ENCODE measurements at places on chromosomes 7 and 10.

GRCh38 chr10:122044713-122045112, 55.8 kb downstream of the TACC2 start:
- DNase-seq: no peak

DNA sequence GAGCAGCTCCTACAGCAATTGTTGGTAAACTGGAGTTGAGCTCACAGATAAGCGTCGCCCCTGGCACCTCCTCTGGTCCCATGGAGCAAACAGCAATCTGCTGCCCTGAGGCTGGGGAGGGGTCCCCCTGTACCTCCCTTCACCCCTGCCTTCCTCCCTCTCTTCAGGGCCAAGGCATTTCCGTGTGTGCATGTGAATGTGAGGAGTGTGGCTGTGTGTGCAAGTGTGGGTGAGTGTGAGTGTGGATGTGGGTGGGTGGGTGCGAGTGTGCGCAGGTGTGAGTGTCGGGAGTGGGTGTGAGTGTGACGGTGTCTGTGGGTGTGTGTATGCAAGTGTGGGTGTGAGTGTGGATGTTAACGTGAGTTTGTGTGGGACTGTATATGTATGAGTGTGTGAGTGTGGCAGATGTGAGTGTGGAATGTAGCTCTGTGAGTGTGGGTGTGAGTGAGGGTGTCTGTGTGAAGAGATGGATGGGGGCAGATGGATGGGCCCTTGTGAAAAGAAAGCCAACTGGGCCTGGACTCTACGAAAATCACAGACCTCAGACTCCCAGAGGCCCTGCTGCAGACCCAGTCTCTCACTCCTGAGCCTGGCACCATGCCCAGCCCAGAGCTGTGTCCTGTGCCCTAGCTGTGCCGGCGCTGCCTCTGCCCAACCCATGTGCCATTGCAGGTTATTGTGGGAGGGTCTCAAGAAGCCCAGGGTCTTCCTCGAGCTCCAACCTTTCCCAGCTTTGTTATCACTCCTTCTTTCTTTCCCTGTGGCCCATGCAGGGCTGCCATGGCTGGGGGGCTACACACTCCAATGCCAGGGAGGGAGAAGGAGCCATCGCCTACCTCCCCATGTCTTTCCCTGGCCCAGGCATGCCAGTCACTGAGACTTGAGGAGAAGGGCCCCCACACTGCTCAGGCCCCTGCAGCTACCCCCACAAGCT, 73.9 kb downstream of the GRID1 start:
- no peak for DNase-seq

GRCh38 chr7:152126741-152127140, 101.3 kb downstream of the GALNT11 start:
- no peak for DNase-seq

DNA sequence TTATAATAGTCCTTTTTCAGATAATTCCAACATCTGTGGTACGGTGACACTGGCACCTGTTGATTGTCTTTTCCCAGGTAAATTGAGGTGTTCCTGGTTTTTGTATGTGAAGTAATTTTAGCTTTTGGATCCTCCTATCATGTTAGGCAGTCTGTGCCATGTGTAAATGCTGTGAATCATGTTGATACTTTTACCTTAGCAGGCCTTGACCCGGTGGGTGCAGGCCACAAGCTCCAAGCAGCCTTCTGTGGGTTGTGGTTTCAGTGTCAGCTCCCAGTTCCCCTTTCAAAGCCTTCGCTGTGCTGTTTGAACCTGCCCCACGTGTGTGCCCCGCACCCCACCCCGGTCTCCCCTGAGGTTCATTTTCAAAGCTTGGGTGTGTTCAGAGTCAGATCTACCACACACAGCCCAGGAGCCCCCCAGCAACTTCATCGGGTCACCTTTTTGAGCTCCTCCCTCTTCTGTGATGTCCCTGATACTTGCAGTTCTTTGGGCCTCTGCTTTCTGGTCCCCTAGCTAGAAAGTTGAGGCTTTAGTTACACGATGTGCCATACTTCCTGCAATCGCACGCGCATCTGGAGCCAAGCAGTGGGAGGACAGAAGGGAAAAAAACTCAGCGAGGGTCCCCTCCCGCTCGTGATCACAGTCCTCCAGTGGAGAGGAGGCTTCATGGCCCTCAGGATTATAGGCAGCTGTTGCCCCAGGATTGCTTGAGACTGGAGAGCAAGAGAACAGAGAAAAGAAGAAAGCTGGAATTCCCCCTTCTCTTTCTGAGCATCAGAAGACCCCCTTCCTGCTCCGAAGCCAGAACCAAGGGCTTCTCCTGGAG, 8.7 kb upstream of the BHLHA15 start:
- peak; percentile 60 for DNase-seq

DNA sequence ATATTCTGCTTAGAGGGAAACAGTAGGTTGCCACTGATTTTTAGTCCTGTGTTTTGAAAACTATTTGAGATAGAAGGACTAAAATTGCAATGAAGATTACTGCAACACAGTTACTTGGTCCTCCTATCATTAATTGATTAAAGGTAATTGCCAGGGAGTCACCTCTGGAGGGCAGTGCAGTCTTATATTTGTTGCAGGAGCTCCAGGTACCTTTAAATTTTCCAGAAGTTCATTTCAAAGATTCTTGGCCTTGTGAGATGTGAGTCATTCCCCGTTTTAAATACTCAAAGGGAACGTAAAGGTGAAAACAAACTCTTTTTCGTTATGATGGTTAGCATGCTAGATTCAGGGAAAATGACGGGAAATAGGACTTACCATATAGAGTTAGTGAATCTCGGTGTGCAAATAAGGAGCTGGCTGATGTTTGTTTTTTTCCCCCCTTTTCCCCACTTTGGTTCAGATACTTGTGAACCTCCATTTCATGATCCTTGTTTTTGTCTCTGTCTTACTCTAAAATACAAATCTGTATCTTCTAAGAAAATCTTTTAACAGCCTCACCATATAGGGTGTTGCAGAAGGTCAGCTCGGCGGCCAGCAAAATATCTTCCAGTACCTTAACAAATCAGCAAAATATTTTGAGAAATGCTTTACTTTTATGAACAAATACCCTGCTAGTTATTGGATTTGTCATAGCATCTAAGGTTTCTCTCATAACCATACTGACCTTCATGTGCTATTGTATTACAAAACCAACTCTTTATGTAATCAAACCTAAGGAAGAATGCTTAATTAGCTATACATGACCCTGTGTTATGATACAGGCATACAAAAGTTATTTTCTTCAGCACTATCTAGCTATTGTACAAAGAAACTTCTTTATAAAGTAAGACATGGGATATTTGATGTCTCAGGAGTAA, 143.0 kb upstream of the HDAC9 start:
- DNase-seq: peak; percentile 49

GRCh38 chr10:114073395-114074186, 29.9 kb downstream of the ADRB1 start:
- DNase-seq: no peak

DNA sequence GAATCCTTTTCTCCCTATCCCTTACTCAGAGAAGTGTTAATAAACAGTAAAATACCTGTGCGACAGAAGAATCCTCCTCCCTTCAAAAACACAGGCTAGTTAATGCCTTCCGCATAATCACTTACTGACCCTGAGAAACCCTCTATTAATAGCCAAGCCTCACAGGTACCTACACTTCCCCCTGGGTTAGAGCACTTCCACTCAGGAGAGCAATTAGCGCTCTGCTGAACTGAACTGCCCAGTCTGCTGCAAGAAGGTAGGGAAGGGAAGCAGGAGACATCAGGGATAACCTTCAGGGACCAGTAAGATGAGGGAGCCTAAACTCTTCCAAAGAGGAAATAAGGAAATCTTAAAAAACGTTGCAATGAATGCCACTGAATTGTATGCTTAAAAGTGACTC, 39.6 kb downstream of the KIAA1549 start:
- DNase-seq: no peak

GRCh38 chr10:4094751-4095150, 309.7 kb upstream of the KLF6 start:
- no peak for DNase-seq

- no peak for DNase-seq
Measured at GRCh38 chr7:33932221-33932620, 26.9 kb downstream of the BMPER start.

- DNase-seq: peak; percentile 72
Measured at GRCh38 chr10:45000752-45001380, at the start of gene ZNF22. Gene ZNF22 (plus strand): TSS chr10:45000923. CDS start chr10:45003369, 2,446 bp downstream.

DNA sequence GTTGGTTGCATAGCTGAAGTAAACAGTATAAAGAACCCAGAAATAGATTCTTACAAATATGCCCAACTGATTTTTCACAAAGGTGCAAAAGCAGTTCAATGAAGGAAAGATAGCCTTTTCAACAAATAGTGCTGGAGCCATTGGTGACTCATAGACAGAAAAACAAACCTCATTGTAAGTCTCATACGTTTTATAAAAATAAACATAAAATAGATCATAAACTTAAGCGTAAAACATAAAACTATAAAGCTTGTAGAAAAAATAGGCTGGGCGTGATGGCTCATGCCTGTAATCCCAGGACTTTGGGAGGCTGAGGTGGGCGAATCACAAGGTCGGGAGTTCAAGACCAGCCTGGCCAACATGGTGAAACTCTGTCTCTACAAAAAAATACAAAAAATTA, 318.8 kb upstream of the IGFBP3 start:
- no peak for DNase-seq

GRCh38 chr7:131897016-131897789, 340.8 kb upstream of the PODXL start:
- no peak for DNase-seq
